ENCODE measurements at places on chromosomes 12 and 14. TPM values are rescaled to one million over a fixed set of nuclear protein-coding genes. Genes with fewer than 3 reads are reported as not detected.

GRCh38 chr12:4809013-4809448 lies 88.8 kb downstream of the GALNT8 start:
- DNase-seq: no peak

- DNase-seq: no peak
Observed at GRCh38 chr14:91327250-91327595, 82.7 kb upstream of the GPR68 start.

DNA sequence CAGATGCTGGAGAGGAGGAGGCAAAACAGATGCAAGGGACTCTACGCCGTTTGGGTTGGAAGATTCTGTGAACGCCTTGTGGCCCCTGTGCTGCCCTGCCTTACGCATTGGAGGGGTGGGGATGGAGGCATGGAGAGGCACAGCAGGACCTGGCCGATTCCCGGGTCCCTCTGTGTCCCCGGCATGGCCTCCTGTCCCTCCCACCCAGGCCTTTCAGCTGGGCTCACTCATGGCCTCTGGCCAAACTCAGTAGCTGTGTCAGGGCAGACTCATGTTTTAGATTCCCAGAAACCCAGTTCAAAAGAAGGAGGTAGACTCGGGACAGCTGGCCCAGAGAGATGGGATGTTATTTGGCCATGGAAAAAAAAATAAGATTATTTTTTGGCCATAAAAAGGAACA lies 40.1 kb downstream of the TESC start:
- DNase-seq: no peak

- DNase-seq: no peak
Observed at GRCh38 chr12:41556176-41556575, 368.1 kb downstream of the PDZRN4 start.

DNA sequence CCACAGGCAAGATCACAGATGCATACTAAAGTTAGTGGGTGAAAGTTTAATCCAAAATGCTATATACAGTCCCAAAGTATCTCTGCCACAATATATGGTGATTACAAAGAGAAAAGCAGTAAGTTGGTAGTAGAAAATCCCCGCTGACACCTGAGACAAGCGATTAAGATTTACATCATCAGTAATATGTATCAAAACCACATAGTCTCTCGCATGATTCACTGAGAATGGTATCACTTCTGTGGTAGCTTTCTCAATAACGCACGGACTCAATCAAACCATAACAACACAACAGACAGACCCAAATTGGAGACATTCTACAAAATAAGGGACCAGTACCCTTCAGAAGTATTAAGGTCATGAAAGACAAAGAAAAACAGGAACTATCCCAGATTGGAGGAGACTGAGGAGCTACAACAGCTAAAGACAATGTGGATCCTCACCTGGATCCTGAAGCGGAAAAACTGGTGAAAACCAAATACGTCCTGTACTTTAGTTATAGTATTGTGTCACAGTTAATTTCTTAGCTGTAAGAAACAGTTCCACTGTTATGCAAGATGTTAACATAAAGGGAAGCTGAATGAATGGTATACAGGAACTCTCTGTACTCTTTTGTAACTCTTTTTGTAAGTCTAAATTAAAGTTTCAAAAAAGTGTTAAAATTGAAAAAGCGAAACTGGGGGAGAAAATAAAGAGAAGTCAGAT lies 51.0 kb downstream of the SPTLC2 start:
- DNase-seq: no peak

DNA sequence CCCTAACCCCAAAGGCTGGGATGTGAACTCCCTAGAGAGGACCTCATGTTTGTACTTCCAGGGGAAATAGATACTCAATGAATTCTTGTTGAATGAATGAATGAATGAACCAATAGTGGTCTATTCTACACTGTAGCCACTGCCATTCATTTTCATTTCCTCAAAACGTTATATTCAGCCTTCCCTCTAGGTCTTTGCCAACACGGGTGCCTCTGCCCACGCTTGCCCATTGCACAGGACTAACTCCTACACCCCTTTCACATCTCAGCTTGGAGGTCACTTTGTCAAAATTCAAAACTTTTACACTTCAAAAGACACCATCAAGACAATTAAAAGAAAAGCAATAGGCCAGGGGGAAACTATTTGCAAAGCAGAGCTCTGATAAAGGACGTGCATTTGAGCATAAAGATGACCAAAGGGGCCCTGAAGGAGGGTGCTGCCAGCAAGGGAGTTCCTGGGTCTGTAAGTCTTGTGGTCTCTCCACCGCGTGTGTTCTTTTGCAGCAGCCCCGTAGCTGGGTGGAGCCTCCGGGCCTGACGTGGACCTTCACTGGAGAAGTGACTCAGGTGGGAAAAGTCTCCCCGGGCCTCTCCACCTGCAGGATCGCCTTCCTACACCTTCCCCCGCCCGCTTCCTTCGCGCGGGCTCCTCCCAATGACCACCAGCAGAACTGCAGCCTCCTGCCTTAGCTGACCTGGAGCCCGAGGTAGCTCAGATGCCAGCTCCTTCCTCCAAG lies 31.5 kb downstream of the TMEM63C start:
- no peak for DNase-seq

Gene CLEC9A
- 0.51 TPM for total RNA-seq

Gene KRT85
- not detected for total RNA-seq

Gene NPFF
- total RNA-seq: not detected

Gene KRAS
- 28.2 TPM for total RNA-seq

Gene HPD
- 2.9 TPM for total RNA-seq

All from ovary (tissue), 10 donors.